ENCODE measurements at places on chromosomes 7 and 10.

DNA sequence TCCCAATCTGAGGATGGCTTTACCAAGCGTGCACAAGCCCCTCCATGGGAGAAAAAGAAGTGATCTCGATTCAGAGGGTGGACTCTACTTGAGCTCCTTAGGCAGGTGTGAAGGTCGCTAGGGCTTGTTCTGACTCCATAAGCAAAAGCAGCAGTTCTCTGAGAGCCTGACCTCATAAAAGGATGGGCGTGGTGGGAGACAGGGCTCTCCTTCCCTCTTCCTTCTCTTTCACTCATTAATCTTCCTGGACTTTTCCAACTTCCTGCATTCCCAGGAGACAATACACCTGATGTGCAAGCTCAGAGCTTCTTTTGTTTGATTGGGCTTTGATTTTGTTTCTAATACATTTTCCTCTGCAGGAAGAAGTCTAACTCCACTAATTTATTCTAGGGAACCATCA, 22.3 kb upstream of the TMEM72 start:
- DNase-seq: no peak

GRCh38 chr7:82364671-82365070, 78.9 kb downstream of the CACNA2D1 start:
- DNase-seq: no peak

- DNase-seq: no peak
These were observed 193.1 kb downstream of the SORCS1 start for GRCh38 chr10:106971411-106971831.

GRCh38 chr7:111091593-111092358, 849 bp downstream of the LRRN3 start:
- no peak for DNase-seq

GRCh38 chr7:111320133-111320532, 229.2 kb downstream of the LRRN3 start:
- DNase-seq: no peak

DNA sequence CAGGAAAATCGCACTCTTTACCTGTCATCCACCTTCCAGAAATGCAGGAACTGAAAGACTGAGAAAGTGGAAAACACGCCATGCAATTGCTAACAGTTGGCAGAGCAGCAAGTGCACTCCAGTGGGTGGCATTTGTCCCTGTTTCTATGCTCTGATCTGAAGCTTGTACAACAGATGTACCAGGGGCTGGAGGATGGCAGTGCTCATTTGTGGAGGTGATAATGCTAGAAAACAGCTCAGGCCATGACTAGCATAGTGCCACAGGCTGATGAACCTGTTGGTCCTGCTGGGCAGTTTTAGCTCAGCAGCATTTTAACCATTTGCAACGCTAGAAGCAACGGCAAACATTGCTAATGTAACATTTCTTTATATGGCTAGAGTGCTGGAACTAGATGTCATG, 199.9 kb upstream of the NRP1 start:
- DNase-seq: no peak

All from effector CD4-positive, alpha-beta T cell (primary cell).